Esophagus squamous epithelium (tissue), 5 donors: ENCODE measurements at places on chromosomes 5 and 9.

- DNase-seq: no peak
Measured at GRCh38 chr9:105245029-105245890, 809 bp downstream of the SLC44A1 start.

- no peak for DNase-seq
Measured at GRCh38 chr9:5622016-5622415, 6.9 kb upstream of the RIC1 start.

- no peak for DNase-seq
Measured at GRCh38 chr5:174837919-174838902, 113.8 kb downstream of the MSX2 start.

DNA sequence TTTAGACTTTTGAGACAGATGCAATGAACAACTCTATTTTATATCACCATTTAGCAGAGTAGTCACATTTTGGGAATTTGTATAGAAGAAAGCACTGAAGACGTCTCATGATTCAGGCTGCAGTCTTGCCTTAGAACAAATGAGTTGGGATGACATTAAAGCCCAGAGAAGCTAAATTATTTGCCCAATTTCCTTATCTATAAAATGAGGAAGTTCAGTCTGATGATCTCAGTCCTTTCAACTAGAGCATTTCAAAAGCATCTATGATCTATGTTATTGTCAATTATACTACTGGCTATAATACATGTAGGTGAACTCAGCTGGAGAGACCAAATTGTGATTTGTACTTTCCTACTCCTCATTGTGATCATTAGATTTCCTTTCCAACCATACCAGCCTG lies 154.1 kb downstream of the OSTF1 start:
- DNase-seq: no peak

- DNase-seq: no peak
Measured at GRCh38 chr9:135950135-135950682, 11.0 kb downstream of the UBAC1 start.

DNA sequence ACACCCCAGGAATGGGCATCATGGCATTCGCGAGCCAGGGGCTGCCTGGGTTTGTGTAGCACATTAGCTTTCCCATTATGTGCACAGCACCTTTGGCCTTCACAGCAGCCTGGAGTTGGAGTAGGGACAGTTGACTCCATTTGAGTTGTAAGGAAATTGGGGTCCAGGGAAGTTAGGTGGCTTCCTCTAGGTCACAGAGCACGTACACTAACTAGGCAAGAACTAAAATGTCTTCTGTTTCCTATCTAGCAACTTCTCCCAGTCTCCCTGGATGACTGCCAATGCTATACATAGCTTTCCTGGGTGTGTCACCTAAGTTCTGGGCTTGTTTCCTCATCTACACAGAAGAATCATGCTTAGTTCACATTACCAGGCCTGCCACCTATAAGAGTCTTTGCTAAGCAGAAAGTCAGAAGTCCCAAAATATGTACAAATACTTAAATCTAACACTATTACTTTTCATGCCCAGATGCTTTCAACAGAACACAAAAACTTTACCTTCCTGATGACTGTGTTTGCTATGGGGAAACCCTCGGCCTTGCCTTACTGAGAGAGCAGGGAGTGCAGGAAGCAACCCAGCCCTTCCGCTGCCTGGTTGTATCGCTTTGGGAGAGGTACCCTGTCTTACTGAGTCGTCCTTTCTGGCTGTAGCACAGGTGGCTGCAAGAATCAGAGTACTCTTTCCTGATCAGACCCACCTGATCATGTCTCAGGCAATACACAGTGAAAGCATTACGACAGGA lies 12.0 kb downstream of the MACROH2A1 start:
- DNase-seq: no peak

- DNase-seq: no peak
Measured at GRCh38 chr9:69622676-69623075, 49.5 kb downstream of the APBA1 start.

DNA sequence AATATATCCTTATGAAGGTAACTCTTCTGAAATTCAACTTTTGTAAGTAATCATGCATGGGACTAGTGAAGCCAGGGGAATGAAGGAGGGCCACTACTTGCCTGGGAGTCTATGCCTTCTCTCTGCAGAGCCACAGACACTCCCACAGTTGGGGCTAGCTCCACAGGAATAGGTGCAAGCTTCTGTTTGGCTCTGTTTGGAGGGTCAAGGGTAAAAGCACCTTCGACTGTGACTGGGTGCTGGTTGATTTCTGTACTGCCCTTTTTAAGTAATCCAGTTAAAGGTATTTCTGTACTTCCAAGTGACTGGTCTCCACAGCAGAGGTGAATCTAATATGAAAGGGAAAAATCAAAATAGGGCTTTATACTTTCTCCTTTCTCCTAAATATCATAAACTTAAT lies 32.2 kb downstream of the CEP120 start:
- no peak for DNase-seq

- no peak for DNase-seq
Measured at GRCh38 chr5:31982621-31983020, 191.5 kb downstream of the GOLPH3 start.

- no peak for DNase-seq
Measured at GRCh38 chr9:136255166-136255538, 9.5 kb upstream of the QSOX2 start.

- no peak for DNase-seq
Measured at GRCh38 chr5:142627383-142628217, 58.3 kb downstream of the FGF1 start.

GRCh38 chr5:73450137-73450536 lies 1.6 kb upstream of the FOXD1 start:
- no peak for DNase-seq

- DNase-seq: no peak
Measured at GRCh38 chr5:160441311-160441781, 19.7 kb downstream of the PTTG1 start.
